ENCODE measurements at places on chromosomes 13 and 19.

DNA sequence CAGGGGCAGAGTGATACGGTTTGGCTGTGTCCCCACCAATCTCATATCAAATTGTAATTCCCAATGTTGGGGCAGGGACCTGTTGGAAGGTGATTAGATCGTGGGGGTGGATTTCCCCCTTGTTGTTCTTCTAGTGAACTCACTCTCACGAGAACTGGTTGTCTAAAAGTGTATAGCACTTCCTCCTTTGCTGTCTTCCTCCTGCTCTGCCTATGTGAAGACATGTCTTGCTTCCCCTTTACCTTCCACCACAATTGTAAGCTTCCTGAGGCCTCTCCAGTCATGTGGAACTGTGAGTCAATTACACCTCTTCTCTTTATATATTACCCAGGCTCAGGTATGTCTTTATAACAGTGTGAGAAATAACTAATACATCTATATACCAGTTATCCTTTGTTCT is 706.4 kb upstream of the KLHL1 start:
- DNase-seq: no peak

- DNase-seq: no peak
These were observed 216.6 kb upstream of the SLC10A2 start for GRCh38 chr13:103282571-103283450.

DNA sequence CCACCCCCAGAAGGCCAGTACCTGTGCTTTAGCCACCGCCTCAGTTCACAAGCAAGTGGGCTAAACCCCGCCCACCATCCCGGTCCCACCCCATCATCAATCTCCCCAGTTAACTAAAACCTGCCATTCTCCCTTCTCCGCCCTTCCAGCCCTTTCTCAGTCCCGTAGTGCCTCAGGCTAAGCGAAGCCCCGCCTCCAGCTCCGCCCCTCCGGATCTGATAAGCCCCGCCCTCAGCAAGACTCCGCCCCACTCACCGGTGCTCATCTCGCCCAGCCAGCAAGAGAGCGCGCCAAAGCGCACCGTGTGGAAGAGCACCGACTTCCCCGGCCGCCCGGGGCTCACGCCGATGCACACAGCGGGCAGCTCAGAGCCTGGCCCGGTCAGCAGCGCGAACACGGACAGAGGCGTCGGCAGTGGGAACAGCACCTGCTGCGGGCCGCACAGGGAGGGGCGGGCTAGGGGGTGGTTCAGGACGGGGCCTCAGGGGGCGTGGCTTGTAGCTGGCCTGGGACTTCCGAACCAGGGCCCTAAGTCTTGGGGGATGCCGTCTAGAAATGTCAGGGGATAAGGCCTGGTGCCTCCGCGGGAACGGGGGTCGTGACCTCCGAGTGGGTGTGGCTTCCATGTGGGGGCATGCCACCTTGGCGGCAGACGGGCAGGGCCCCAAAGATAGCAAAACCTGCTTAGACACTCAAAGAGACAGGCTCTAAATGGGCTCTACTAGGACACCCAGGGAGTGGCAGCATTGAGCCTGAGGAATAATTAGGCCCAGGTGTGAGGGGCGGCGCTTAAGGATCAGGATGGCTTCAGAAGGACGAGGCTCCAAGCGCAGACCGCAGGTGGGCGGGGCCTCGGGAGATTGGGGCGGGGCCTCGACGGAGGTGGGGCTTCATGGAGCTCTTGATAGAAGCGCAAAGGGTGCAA is 21.4 kb downstream of the MAP4K1 start:
- DNase-seq: peak; percentile 72

DNA sequence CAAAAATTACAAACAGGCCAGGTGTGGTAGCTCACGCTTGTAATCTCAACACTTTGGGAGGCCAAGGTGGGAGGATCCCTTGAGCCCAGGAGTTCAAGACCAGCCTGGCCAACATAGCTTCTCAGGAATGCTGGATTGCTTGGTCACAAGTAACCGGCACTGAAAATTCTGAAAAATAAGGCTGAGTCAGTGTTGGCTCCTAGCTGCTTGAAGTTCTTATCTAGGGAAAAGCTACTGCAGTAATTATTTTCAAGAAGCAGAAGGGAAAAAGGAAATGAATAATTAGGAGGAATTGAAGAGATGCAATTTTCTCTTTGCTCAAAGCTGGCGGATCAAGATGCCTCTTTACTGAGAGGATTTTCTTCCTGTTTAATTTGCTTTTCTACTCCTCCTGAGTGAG is 75.0 kb upstream of the GTF3A start:
- DNase-seq: no peak

- no peak for DNase-seq
These were observed 20.4 kb downstream of the COG6 start for GRCh38 chr13:39675904-39676303.

DNA sequence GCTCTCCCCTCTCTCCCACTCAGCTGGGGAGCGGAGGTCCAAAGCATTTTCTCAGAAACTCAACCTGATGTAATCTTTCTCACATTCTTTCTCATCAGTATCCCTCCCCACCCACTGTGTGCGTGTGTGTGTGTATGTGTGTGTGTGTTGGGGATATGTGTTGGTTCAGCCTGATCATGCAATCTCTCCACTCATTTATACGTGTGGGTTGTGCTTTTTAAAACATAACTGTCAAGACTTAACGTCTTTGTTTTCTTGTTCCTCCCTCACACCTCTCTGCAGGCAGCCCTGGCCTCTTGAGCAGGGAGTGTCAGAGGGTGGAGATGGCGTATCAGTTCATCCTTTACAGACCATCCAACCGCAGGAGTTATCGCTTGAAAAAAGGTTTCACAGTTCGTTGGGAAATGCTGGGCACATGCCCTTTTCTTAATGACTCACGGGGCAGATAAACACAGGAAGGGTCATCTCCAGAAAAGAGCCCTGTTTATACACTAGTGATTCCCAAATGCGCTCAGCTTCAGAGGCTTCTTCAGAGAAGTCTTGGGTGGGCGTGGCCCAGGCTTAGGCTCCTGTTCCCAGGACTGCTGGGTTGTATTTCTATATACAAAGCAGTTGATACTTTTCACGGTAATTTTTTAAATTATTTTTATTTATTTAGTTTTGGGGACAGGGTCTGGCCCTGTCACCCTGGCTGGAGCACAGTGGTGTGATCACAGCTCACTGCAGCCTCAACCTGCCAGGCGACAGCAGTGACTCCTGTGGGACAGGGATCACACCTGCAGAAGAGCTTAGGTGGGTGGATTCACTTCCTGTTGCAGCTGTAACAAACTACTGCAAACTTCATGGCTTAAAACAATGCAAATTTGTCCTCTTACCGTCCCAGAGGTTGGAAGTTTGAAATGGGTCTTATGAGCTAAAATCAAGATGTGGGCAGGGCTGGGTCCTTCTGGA is 60.3 kb downstream of the CCDC70 start:
- DNase-seq: no peak

DNA sequence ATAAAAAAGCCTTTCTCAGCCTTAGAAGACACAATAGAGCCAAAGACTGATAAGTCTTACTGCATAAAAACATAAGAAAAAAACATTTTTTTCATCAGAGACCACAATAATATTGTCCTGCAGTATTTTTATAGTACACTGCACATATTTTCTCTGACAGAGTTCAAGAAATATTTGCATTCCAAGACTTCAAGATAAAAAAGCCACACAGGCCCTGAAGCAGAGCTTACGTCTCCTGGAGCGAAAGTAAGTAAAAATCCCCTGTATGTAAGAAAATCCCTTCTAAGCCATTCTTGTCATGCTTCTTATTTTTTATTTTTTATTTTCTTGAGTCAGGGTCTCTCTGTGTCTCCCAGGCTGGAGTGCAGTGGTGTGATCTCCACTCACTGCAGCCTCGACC is 755.9 kb downstream of the LIG4 start:
- DNase-seq: no peak

Measured in stomach (tissue), 19 donors.